ENCODE measurements at places on chromosomes 1 and 21.

DNA sequence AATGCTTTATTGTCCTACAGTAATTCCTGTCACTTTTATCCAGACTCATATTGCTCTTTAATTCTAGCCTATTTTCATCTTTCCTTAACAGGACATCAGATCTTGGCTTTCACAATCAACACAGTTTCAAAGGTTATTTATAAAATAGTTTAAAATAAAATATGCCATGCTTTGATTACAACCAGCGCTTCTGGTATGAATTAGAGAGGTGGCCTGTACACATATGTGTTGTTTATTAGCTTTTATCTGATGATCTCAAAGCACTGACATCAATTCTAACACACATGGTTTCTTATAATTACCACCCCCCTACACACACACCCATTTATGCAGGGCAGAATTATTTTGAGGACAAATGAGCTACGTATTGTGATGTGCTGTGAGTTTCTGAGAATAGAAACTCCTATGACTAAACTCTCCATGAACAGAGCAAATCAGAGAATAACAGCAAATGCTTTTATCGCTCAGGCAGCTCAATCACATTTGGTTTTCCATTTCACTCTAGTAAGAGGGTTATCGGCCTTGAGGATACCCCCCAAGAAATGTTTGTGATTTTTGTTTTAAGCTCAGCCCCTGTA is 18.0 kb downstream of the CD247 start:
- DNase-seq = no peak

- peak; percentile 62 for DNase-seq
These were observed 18.3 kb upstream of the VAMP3 start for GRCh38 chr1:7752512-7753417.

DNA sequence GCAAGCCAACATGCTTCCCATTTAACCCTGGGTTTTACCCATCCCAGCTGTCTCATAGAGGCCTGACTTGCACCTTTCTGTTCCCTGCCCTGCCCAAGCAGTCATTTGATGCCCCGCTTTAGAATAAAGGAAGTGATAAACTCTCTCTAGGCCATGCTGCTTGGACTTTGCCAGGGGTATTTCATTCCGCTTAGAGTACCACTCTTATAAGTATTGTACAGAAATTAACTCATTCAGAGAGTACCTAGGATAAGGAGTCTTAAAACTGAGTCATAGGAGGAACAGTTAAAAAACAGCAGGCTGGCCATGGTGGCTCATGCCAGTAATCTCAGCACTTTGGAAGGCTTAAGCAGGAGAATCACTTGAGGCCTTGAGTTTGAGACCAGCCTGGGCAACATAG is 21.0 kb upstream of the LYST start:
- no peak for DNase-seq

DNA sequence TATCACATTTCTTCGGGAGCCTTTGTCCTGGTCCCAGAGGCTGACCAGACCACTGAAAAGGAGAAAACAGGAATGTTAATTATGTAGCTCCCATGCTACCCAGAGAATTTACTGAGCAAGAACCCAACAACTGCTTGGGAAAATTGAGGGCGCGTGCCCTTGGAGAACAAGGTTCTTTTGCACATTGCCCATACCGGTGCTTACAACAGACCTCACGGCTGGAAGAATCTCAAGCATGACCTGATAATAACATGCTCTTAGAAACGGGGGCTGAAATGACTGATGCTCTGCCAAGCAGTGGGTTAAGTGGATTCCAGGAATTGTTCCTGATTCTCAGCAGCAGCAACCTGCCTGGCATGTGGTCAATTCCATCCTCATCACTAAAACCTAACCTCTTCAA is 49.3 kb upstream of the AJAP1 start:
- DNase-seq = no peak

DNA sequence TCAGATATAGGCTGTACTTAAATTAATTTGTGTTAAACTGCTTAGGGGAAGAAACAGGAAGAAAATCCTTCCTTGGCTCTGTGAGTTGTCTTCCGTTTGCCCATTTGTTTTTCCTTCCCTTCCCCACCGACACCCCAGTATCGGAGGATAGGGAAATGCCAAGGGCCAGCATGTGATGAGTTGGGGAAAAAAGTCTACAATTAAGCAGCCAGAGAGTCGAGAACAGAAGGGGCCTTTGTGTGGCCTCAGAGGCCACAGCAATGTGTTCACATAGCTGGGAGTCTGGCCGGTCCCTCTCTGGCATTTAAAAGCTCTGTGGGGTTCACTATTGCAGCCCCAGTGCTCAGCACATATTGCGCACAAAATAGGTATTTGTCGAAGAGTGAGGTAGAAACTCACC is 489.3 kb downstream of the MATN1 start:
- no peak for DNase-seq

DNA sequence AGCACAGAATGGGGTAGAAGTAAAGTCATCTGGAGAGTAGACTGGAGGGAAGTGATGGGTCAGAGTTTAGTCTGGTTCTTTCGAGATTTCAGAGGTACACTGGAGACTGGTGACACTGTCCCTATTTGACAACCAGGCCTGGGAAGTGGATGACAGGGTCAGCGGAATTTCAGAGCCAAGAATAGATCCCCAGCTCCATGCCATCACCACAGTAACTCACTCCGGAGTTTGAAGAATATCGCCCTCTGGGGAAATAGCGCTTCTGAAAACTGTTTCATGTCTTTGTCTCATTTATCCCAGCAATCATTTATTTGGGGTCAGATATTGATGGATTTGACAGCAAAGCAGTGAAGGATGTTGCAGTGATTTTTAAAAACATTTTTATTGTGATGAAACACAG is 7.6 kb upstream of the NFASC start:
- DNase-seq = no peak

- no peak for DNase-seq
These were observed 2.1 kb downstream of the ADORA1 start for GRCh38 chr1:203129501-203130231.

DNA sequence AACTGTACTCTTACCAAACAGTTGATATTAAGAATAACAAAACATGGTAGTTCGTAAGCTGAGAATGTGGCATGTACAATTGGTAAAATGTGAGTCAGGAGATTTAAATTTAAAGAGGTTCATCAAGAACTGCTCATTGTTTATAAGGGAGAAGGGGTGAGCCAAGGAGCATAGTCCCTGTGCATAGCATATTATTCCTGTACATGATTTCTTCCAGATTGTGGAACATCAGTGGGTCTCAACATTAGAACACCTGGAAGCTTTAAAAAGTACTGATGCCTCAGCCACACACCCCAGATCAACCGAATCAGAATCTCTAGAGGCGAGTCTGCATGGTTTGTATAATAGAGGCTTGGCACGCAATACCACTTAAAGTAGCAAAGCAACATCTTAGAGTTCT is 56.1 kb downstream of the KCTD3 start:
- DNase-seq = no peak

DNA sequence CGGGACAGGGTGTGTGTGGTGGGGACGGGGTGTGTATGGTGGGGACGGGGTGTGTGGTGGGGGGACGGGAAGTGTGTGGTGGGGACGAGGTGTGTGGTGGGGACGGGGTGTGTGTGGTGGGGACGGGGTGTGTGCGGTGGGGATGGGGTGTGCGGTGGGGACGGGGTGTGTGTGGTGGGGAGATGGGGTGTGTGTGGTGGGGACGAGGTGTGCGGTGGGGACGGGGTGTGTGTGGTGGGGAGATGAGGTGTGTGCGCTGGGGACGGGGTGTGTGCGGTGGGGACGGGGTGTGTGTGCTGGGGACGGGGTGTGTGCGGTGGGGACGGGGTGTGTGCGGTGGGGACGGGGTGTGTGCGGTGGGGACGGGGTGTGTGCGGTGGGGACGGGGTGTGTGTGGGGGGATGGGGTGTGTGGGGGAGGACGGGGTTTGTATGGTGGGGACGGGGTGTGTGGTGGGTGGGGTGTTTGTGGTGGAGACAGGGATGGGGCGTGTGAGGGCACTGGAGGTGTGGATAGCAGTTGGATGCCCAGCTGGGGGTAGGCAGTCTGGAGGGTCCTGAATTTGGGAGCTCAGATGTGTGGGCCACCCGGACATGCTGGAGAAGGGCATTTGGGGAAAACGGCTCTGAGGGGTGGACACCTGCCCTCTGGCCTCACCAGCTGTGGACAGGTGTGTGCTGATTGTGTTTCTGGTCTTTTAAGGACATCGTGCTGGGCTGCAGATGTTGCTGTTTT is 16.9 kb downstream of the IBA57 start:
- DNase-seq = no peak

GRCh38 chr1:92993581-92993980 is 32.3 kb upstream of the DIPK1A start:
- DNase-seq = no peak

DNA sequence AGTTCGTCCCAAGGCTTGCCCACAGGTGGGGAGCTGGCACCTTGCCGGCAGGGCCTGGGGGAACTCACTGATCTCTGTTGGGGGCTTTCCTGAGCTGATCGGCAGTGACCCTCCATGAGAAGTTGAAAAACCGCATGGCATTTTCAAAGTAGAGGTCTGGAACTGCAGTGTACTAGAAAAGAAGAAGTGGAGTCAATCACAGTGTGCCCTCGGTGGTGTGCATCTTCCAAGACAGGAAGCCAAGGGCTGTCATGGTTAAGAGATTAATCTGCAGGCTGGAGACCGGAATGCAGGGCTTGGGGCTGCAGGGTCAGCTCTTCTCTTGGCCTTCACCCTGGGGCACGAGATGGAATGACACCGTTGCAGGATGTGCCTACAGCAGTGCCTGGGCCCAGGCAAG is 56.8 kb downstream of the ECE1 start:
- DNase-seq = no peak

- DNase-seq = peak; percentile 46
These were observed 62.1 kb downstream of the DEGS1 start for GRCh38 chr1:224245188-224245587.

DNA sequence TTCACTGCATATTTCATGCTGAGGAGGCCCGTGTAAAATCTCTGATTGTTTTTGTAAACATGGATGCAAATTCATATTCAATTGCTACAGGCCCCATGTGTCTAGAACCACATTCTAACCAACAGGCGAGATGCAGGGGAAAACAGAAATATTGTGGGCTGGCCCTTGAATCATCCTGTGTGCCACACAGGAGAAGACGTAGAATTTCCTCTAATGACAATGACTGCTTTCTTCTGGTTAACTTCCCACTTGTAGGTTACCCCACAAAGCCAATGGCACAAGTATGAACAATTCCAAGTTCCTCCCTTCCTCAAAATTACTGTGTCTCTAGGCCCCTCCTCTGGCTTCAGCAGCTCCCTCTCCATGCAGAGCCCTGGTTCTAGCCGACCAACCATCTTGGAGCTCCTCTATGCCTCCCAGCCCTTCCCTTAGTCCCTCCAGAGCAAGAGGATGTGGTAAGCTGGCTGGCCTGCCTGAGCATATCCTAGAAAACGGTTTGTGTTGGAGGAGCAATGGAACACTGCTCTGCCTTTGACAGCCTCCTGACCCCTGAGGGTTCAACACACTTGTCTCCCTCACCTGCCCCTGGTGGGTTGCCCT is 205.2 kb downstream of the HS2ST1 start:
- no peak for DNase-seq

DNA sequence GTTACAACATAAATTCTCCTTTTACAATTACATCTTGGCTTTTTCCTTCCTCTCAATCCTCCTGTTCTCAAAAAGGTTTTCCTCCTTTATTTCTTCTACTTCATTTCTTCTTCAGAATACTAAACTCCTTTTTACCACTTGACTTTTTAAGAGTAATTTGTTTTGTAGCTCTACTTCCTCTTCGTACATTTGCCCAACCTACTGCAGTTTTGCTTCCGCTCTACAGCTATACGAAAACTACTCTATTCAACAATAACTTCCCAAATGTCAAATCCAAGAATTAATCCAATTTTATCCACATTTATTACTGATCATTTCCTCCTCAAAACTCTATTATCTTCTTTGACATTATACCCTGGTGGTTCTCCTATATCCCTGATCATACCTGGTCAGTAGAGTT is 3.4 kb downstream of the GDAP2 start:
- DNase-seq = no peak

Measured in forelimb muscle (tissue), 1 donor.